ENCODE measurements at places on chromosomes 3 and 15.

- DNase-seq, result no peak
These were observed 188.5 kb downstream of the GHSR start for GRCh38 chr3:172259726-172260248.

GRCh38 chr3:188926741-188927511 is 244.8 kb upstream of the TPRG1 start:
- no peak for DNase-seq

DNA sequence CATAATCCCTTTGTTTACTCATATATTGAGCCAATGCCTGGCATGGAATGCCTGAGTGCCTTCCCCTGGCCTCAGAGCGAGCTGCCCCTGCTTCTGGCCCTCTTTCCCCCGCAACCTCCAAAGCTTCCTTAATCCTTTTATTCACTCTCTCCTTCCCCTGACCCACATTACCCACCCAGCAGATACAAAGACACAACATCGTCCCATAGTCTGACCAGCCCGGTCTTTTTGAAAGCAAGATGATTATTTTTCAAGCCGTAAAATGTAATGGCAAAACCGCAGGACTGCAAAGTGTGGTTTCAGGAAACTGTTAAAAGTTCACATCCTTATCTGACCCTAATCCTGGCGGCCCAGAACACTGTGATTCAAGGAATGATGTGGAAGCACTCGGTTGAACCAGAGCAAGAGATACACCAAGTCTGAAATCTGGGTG is 78.4 kb upstream of the LRTM1 start:
- DNase-seq, result peak; percentile 30

DNA sequence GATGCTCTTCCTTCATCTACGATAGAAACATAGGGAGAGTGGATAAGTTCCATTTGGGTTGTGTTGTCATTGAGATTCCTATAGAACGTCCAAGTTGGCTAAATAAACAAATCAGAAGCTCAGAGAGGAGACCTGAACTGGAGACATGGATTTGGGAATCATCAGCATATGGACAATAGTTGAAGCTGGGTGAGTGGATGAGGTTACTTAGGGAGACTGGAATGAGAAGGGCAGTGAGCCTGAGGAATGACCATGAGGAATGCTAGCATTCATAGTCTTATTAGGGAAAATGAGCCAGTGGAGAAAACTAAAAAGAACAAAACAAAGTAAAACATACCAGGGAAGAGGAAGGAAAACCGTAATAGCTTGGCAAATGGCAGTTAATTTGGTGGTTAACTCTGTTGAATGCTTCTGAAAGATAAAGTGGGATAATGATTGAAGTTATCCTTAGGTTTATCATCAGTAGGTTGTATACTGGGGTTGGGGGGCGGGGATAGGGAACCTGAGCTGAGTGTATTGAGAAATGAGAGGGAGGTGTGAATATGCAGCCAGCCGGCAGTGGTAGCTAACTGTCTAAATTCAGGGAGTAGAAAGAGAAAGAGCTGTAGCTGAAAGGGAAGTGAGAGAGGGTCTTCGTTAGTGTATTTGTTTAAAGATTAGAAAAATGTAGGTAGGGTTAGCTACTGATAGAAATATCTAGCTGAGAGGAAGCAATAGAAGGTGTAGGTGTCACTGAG is 74.6 kb downstream of the ARHGEF26 start:
- DNase-seq, result peak; percentile 36

DNA sequence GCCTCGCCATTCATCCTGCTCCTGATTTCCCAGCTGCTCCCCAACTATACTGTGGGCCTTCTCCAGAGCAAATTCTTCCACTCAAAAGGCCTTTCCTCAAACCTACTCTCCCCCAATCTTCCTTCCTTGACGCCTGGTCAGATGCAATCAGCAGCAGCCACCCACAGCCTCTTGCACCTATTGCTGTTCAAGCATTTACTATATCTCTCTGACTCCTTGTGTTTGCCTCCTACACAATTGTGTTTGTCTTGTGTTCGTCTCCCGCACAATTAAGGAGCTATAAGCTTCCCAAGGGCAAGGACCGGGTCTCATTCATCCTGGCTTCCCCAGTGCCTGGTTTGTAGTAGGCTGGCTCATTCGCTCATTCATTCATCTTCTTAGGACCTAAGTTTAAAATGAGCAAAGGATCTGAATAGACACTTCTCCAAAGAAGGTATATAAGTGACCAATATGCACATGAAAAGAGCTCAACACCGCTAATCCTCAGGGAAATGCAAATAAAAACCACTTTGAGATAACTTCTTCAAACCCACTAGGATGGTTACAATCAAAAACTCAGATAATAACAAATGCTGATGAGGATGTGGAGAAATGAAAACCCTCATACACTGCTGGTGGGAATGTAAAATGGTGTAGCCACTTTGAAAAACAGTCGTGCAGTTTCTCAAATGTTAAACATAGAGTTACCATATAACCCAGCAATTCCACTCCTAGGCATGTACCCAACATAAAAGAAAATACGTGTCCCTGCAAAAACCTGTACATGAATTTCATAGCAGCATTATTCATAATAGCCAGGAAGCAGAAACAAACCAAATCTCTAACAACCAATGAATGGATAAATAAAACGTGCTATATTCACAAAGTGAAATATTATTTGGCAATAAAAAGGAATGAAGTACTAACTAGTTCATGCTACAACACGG is 31.0 kb downstream of the MEGF11 start:
- no peak for DNase-seq

DNA sequence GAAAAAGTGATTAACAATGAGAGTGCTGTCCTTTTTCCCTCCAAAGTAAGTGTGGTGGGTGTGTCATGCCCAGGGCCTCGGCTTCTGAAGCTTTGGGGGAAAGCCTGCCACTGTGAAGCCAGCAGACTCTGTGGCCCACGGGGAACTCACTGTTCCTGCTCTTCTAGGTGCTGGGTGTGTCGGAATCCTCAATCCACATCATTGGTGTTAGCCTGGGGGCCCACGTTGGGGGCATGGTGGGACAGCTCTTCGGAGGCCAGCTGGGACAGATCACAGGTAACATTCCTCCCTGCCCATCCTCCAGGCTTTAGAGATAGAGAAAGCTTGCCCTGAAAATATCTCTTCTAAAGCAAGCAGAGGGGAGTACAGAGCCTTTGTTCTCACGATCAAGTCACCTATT is 11.6 kb downstream of the PLA1A start:
- no peak for DNase-seq

DNA sequence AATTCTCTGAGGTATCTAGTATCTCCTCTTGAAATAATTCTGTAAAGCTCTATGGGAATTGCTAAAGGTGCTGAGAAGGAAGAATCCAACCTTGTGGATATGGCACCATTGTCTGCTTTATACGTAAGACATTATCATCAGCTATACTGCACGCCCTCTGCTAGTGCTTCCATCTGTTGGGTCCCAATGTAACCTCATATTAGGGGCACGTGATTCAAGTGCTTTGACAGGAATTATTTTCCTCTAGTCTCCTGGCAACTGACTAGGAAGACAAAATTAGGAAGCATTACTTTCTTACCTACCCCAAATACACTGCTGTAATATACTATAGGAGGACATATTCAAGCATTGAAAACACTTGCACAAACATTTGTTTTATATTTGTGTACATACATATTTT is 24.0 kb downstream of the COPS2 start:
- DNase-seq, result no peak

DNA sequence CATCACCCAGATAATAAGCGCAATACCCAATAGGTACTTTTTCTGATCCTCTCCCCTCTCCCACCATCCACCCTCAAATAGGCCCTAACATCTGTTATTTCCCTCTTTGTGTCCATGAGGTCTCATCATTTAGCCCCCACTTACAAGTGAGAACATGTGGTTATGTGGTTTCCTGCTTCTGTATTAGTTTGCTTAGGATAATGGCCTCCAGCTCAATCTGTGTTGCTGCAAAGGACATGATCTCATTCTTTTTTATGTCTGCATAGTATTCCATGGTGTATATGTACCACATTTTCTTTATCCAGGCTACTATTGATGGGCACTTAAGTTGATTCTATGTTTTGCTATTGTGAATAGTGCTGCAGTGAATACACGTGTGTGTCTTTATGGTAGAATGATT is 165.4 kb downstream of the MBNL1 start:
- no peak for DNase-seq

- no peak for DNase-seq
These were observed 11.1 kb upstream of the MFN1 start for GRCh38 chr3:179336345-179336929.

- no peak for DNase-seq
These were observed 13.7 kb upstream of the ISLR start for GRCh38 chr15:74159773-74160172.

- no peak for DNase-seq
These were observed 38.4 kb upstream of the MBNL1 start for GRCh38 chr3:152230370-152230769.

- no peak for DNase-seq
These were observed 3.9 kb upstream of the TTLL3 start for GRCh38 chr3:9806137-9806536.

- DNase-seq, result no peak
These were observed 211.0 kb downstream of the GBE1 start for GRCh38 chr3:81550415-81550814.

- no peak for DNase-seq
These were observed 18.2 kb downstream of the IDH2 start for GRCh38 chr15:90083954-90084607.

- DNase-seq, result no peak
These were observed 527.5 kb downstream of the NAALADL2 start for GRCh38 chr3:175386630-175387029.

DNA sequence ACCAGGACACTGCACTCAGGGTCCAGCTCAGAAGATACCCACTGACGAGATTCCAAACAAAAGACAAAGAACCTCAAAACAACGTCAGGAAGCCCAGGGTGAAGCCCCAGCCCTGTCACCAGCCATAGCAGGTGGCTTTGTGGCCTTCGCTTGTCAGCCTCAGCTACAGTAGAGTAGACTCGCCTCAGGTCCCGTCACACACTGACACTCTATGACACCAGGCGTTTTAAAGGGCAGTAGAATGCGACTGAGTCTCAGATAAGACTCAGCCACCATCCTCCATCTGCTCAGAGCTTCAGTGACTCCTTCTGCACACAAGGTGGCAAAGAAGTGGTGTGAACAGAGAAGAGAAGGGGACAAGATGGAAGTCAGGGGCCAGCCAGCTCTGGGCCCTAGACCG is 12.8 kb downstream of the RBPMS2 start:
- DNase-seq, result no peak

- DNase-seq, result no peak
These were observed 420.6 kb downstream of the SHQ1 start for GRCh38 chr3:72427624-72428023.

DNA sequence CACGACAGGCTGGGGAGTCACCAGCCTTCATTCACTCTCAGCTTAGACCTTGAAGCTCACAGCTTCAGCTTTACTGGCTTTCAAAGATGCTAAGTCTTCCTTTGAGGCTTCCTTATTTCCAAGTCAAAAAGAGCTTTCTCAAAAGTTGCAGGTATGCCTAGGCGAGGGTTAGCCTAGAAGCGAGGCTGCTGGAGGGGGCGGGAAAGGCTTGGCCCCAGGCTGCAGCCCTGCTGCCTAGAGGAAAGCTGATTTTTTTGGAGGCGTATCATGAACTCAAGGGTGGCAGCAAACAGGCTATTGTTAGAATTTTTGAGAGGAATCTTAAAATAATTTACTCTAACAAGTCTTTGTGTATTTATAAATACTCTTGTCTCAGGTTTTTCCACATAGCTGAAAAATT is 37.1 kb downstream of the MYO5C start:
- DNase-seq, result no peak

DNA sequence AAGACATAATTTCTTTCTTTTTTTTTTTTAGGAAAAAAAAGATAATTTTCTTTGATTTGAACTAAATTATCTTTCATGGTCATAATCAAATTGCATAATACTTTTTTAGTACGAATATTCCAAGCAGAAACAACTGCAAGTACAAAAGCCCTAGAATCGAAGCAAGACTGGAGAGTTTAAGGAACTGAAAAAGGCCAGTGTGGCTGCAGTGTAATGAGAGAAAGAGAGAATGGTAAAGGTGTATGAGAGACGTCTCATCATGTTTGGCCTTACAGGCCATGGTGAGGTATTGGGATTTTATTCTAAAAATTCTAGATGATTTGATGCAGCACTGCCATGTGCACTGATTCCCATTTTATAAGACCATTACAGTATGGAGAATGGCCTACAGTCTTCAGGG is 180.9 kb downstream of the SUCNR1 start:
- no peak for DNase-seq

DNA sequence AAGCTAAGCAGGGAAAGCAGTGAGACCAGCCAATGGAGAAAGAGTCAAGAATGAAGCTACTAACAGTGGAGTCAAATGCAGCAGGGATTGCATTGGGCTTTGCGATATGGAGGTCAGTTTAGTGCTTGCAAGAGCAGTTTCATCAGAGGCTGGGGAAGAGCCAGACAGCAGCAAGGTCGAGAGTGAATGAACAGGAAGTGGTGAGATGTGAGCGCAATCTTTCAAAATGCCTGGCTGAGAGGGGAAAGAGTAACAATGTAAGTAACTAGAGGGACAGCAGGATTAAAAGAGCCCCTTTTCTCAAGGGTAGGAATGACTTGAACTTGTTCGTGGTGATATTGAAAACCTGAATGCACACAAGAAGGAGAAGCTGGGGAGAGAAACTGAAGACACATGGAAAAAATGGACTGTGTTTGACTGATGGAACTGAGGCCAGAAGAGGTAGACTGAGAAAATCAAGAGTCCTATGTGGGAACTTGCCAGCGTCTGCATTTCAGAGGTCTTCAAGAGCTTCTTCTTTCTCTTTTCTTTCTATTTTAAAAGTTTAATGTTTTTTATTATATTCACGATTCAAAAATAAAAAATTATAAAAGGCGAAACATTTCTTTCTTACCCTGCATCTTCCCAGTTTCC is 30.6 kb upstream of the GPR160 start:
- DNase-seq, result no peak

GRCh38 chr3:81214631-81215030 is 546.8 kb downstream of the GBE1 start:
- no peak for DNase-seq

GRCh38 chr3:123880998-123881561 is 3.1 kb downstream of the MYLK start:
- DNase-seq, result no peak

DNA sequence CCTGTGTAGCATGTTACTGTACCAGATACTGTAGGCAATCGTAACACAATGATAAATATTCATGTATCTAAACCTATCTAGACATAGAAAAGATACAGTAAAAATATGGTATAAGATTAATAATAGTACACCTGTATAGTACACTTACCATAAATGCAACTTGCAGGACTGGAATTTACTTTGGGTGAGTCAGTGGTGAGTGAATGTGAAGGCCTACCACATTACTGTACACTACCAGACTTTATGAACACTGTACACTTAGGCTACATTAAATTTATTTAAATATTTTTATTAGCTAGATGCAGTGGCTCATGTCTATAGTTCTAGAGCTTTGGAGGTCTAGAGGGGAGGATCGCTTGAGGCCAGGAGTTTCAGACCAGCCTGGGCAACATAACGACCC is 186.6 kb upstream of the ROPN1 start:
- DNase-seq, result no peak

- DNase-seq, result no peak
These were observed 530.8 kb downstream of the MFSD1 start for GRCh38 chr3:159332535-159333099.

- DNase-seq, result no peak
These were observed 12.8 kb downstream of the C15orf39 start for GRCh38 chr15:75214293-75215096.

Data from NT2/D1 (cell line).